ENCODE measurements at places on chromosomes 6 and 20.

GRCh38 chr6:113979937-113980336, 9.0 kb upstream of the HDAC2 start:
- DNase-seq = no peak

DNA sequence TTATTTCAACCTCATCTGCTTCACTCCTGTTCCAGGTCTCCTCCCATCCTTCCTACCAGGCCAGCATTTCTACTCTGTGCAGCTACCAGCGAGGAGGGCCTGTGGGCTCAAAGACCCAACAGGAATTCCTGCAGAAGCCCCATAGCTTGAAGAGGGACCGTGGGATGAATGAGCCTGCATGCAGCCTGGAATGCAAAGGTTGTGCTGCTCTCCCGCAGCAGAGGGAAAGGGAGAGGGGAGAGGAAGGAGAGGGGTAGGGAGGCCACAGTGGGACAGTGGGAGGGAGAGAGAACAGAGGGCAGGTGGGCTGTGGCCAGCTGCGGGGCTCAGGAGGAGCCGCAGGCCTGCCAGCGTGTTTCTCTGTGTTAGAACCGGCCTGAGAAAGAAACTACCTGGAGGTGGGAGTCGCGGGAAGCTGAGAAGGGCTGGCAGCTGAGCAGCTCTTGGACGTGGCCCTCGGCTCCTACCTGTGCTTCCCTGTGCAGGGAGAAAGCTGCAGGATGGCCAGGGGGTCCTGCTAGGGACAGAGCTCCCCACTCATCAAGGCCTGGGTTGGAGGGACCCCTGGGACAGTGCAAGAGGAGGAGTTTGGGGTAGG, 66.1 kb upstream of the MLN start:
- DNase-seq = no peak

DNA sequence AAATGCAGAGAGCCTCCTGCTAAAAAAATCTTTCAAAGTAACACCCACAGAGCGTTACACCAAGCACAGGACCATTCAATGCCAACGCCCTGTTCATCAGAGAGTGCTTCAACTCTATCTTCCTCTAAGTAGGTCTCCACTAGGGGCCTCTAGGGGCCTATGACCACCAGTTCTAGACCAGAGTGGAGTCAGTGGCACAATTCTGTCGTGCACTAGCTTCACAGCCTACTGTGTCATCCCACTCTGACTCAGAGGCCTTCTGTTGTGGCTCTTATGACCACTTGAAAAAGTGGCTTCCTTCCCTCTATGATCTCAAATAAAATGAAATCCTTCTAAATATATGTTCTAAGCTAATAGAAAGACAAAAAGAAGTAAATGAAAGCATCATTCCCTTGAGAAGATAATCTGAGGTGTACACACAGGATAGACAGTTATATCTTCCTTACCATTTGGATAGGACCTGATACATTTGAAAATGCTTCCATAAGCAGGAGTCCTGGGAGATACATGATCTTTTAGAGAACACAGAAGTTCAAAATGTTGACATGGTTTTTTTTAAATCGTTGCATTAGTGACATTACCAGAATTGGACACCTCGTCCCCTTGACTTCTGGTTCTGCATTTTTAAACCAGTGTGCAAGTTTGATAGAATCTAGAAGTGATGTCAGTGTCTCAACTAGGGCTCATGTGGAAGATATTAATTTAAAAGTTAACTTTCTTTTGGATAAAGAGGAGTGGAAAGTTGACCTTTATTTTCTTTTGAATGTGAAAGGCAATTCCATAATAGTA, 151.9 kb downstream of the SH3BGRL2 start:
- DNase-seq = no peak

DNA sequence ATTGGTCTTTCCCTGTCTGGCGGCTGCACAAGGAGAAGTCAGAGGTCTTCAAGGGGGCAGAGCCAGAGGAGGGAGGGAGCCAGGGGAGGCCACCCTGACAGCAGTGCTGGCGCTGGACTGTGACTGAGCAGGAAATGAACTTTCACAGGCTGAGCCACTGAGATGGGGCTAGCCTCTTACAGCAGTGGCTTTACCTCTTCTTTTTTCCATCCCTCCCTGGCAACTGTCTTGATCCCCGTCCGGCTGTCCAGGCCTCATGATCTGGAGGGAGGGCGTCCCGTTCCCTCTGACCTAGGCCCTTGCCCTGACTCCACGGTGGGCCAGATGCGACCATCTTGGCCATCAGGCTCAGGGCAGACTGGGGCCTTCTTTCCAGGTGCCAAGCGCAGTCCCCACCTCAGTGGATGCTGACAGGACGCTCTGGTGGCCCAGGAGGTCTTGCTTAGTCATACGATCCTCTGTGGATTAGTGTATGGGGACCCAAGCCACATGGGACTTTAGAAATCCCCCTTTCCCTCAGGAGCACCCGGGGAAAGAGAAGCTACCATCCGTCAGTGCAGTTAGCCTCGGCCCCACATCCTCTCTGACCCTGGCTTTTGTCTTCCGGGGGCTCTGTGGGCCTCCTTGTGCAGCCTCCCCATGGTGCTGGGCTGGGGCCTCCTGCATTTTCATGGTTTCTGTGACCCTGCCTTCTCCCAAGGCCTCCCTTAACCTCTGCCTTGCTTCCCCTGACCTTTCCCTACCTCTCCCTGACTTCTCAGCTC, 57.4 kb upstream of the CCDC167 start:
- DNase-seq = no peak

- no peak for DNase-seq
Measured at GRCh38 chr6:80319196-80319595, 212.7 kb downstream of the BCKDHB start.

Measured in naive thymus-derived CD4-positive, alpha-beta T cell (primary cell).